Stimulated activated CD4-positive, alpha-beta T cell treated with anti-CD3 and anti-CD28 coated beads, TNF-alpha, amount 100 ng/mL, for 24 hours (primary cell): ENCODE measurements at places on chromosomes 2 and 18.
A peak's percentile ranks its signal among the peaks of the same experiment; 100 is the strongest.

GRCh38 chr2:130796290-130796689 lies 40.4 kb upstream of the ARHGEF4 start:
- DNase-seq: no peak

DNA sequence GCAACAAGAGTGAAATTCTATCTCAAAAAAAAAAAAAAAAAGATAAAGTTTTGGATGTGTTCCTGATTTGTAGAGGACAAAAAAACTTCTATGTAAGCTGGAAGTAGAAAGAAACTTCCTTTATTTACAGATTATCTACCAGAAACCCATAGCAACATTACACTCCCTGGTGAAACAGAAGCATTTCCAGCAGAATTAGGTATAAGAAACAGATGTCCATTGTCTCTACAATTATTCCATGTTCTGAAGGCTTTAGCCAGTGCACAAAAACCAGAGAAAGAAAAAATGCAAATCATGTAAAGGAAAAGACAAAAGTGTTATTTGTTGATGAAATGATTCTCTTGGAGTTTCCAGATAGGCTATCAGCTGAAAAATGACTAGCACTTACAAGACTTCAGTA lies 4.9 kb downstream of the TUBB6 start:
- DNase-seq: no peak

- DNase-seq: no peak
Observed at GRCh38 chr18:63236406-63236805, 83.2 kb downstream of the BCL2 start.

GRCh38 chr2:112626604-112627059 lies 19.1 kb upstream of the SLC20A1 start:
- peak; percentile 37 for DNase-seq

DNA sequence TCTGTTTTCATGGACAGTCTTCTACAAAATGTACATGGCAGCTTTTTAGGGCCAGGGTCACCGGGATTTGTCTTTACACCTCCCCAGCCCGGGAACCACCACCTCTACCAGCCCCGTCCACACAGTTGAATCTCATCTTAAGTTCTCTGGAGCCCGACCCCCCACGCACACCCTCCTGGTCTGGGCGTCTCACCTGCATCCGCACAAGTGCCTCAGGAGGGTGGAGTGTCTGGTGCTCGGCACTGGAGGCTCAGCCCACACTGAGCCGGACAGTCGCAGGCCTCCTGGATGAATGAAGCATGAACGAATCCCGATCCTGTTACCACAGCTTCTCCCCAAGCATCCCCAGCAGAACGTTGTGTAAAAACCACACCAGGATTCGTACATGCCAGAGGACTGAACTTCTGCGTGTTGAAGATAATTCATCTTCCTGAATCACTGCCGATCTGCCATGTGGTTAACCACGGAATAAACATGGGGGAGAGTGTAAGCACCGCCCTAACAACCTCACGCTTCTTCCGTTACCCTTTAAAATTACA lies 162.0 kb downstream of the RTP5 start:
- peak; percentile 22 for DNase-seq

DNA sequence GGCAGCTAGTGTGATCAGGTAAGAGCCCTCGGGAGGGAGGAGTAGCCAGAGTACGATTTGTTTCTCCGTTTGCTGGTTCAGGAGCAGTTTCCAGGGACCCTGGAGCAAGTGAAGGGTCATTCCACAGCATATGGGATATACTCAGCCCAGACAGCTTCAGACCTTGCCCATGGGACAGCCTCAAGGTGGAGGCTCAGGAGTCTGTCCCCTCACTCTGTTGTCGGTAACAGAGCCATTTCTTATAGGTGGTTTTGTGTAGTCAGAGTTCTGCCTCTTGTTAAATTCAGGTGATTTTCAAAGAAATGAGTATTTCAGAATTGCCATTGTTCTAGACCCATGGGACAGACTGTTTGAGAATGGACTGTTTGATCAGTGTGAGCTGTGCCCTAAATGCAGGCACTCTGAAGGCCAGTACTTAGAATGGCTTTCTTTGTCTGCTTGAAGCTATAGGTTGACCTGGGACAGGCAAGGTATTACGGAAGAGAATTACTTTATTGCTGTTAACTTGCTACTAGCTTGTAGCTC lies 15.2 kb downstream of the FMNL2 start:
- no peak for DNase-seq

DNA sequence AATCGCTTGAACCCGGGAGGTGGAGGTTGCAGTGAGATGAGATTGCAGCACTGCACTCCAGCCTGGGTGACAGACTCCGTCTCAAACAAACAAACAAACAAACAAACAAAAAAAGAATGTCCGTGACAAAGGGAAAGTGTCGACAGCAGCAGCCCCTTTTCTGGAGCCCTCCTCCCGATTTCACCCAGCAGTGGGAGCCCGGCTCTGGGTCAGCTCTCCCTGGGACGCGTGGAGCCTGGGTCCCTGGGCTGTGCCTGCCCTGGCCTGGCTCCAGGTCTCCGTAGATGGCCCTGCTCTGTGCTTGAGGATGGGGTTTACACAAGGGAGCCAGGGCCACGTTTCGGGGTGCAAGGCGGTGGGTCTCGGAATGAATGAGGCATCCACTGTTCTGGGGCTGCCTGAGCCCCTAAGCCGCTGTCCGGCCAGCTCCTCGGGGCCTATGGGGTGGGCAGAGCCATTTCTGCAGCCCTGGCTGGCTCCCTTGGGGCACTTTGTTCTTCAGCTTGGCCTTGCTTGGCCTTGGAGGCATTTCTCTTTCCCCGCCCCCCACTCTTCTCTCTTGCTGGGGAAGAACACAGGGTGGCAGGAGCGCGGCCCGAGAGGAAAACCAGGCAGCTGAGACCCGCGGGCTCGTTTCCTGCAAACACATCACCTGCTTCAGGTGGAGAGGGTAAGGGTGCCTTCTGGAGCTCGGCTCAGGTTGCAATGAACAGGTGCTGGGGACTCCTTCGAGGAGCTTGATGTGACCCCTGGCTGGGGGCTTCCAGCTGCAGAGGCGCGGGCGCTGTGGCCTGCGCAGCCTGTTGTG lies 29.1 kb downstream of the RTP5 start:
- DNase-seq: no peak

DNA sequence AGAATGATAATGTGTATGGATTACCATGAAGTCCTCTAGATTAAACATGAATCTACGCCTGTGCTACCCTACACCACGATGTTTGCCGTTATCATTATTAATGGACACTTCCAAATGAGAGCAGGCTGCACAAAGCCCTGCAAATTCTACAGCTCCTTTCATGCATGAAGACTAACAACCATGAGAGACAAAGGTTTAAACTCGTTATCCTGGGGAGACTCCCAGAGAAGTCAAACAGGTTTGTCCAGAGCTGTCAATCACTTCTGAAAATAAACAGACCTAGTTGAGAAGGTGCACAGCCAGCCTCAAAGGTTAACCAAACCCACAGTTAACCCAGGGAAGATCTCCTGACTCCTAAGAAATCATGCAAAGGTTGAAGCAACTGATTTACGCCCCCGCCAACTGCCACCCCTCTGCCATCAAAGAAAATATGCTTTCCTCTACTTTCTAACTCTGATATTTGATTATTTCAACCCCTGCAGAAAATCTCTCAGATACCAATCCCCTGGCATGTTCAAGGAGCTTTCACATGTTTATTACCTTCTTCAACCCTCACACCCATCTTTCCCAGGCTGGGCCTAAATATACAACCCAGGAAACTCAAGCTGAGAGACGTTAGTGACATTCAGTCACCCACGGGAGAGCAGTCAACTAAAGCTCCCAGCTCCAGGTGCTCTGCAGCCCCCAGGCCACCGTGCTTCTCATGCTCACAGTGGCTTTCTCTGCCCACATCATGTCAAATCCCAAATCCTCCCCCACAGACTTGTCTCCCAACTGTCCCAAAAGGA lies 35.9 kb downstream of the MYO5B start:
- no peak for DNase-seq

DNA sequence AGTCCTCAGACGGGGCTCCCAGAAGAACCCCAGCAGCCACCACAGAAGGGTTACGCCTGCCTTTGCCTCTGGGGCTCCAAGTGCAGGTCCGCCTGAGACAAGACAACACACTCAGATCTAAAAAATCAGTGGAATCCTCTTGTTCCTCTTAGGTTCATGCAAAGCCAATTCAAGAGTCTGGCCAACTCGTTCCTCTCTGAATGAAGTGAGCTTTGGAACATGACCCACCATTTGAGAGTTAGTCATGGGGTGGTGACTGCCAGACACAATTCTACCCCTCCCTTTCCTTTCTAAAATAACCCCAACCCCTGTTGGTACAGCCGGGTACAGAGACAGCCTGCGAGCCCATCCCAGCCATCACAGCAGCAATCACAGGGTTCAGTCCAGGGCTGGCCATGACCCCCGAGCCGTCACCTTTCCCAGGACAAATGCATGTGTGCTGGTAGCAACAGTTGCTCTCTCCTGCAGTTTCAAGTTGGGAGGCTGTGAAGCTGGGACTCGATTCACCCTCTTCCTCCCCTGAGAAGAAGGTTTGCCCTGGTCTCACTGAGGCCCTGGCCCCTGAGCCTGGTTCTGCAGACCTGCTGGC lies 183.1 kb upstream of the SH3BP4 start:
- DNase-seq: no peak

DNA sequence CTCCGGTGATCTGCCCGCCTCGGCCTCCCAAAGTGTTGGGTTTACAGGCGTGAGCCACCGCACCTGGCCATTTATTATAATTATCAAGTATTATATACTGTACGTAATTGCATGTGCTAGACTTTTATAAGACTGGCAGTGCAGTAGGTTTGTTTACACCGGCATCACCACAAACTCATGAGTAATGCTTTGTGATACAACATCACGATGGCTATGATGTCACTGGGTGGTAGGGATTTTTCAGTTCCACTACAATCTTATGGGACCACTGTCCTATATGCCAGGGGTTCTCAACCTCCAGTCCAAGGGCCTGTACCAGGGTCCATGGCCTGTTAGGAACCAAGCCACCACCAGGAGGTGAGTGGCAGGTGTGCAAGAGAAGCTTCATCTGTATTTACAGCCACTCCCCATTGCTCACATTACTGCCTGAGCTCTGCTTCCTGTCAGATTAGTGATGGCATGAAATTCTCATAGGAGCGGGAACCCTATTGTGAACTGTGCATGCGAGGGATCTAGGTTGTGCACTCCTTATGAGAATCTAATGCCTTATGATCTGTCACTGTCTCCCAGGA lies 9.4 kb downstream of the SCYGR4 start:
- no peak for DNase-seq

DNA sequence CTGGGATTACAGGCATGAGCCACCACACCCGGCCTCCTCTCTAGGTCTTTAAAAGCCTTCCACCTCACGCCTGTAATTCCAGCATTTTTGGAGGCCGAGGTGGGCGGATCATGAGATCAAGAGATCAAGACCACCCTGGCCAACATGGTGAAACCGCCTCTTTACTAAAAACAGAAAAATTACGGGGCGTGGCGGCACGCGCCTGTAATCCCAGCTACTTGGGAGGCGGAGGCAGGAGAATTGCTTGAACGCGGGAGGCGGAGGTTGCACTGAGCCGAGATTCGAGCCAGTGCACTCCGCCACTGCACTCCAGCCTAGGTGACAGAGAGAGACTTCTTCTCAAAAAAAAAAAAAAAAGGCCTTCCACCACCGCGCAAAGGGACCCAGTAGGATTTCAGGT lies 1.3 kb upstream of the FAM117B start:
- no peak for DNase-seq

DNA sequence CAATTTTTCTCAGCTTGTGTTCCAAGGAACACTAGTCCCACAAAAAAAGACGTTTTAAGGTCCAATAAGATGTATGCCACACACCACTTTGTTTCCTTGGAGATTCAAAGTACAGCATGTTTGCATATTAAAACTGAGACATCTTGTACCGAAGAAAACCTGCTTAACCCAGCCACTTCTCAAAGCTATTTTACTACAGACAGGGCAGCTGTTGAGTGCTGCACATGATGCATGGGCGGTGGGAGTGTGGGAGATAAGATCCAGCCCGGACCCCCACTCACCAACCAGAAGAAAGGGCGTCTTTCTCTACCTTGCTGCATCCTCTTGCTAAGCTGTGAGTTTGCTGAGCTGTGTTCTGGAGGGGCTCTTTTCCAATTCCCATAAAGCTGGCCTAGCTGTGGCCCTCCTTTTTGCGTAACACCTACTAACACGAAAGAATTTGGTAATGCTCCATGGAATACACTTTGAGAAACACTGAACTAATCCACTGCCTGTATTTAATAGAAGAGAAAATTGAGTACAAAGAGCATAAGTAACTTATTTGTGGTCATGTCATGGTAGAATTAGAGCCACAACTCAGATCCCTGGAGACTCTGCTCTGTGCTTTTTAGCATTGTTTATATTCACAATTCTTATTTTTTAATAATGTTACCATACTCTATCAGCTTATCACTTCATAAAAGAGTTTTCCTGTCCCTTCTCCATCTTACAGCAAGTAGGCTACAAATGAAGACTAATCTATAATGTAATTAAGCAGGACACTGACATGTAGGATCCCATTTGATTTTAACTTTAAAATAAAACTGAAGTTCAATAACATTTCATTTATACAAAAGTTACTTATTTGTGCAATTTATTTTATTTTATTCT lies 90.0 kb downstream of the PLEKHM3 start:
- no peak for DNase-seq

DNA sequence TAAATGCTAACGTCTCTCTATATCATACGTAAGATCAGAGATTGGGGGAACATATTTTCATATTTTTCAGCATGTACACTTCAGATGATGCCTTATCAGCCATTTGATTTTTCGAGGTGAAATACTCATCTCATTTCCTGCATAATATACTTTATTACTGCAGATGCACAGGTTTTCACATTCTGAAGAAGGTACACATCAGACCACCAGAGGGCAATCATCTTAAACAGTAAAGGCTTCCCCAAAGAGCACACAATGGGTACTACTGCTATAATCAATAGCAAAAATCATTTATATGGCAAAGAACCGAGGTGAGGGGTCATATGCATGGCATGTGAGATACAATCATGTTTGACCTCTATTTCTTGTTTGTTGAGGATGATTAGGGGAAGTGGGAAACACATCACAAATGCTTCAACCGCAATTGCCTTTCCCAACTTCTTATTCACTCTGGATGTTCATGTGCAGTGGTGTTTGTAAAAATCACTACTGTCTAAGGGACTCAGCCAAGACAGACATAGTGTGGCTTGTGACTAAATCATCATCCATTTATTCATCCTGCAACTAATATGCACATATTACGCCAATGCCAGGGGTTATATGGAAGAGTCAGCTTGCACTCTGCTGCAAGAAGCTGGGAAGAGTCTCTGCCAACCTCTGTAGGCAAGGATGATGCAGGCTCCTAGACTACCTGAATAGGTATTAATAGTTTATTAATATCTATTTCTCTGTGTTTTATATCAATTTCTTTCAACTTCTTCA lies 118.7 kb downstream of the EPB41L3 start:
- DNase-seq: no peak

DNA sequence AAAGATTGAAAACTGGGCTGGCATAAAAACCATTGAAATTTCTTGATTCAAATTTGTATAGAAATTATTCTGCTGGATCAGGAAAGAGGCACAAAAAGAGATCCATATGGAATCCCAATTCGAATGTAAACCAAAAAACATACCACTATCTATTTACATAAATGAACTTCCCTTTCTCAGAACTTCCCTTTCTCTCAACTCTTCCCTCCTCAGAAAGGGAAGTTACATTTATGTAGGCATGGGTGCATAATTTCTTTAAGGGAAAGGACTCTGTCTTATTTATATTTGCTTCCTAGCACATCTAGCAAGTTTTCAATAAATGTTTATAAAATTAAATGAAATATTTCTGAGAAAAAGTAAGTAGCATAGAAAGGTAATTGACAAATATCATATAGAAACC lies 398.1 kb upstream of the ATP5MC3 start:
- DNase-seq: no peak

- DNase-seq: no peak
Observed at GRCh38 chr2:74385396-74385795, 5.3 kb upstream of the DCTN1 start.

- no peak for DNase-seq
Observed at GRCh38 chr2:221161186-221161585, 410.9 kb downstream of the EPHA4 start.
